Inflammatory macrophage (primary cell): ENCODE measurements at places on chromosomes 11 and 22.

DNA sequence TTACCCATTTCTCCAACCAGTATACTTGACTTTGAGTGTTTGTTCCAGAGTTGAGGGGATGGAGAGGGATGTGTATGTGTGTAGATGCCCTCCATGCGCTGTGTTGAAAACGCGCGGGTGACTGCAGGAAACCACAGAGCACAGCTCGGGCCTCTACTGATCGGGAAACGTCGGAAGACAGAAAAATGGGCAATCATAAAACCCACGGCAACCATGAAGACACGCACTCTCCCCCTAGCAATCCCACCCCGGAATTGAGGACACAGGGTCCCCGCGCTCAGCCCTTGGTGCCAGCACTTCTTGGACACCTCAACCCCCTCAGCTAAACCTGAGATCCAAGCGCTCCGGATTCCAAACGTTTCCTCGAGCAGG is 251 bp upstream of the UQCC3 start:
- DNase-seq, result peak; percentile 40

GRCh38 chr11:16321148-16321547 is 35.2 kb downstream of the SOX6 start:
- DNase-seq, result no peak

DNA sequence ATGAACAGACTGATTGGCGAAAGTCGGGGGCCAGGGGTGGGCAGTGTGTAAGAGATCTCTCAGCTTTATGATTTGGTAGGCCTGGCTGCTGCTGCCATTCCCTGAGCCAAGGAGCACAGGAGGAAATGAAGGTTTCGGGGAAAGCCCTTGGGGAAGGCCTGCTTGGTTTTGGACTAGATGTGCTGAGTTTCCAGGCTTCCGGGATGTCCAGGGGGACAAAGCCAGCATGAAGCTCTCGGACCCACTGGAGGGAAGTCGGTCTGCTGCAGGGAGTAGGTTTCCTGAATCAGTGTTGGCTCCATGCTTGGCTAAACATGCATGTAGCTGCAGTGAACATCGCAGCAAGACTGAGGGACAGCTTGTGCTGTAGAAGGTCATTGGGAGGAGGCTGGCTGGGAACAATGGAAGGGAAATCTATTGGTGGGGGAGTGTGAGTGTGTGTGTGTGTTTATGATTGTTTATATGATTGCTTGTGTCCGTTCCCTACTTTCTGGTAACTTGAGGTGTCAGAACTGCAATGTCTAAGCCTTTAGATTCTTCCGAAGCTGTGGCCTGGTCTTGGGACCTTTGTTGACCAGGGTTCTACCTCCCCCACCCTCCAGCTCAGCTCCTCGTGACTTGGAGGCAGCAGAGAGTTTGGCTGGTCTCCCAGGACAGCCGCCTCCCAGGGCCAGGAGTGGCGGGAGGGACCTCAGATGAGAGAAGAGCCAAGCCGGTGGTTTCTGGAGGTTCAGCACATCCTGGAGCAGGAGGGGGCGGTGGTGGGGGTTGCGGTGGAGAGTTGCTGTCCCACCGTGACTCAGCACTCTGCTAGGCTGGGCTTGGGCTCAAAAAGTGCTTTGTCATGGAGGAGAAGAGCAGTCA is 4.0 kb upstream of the FTH1 start:
- DNase-seq, result peak; percentile 99

DNA sequence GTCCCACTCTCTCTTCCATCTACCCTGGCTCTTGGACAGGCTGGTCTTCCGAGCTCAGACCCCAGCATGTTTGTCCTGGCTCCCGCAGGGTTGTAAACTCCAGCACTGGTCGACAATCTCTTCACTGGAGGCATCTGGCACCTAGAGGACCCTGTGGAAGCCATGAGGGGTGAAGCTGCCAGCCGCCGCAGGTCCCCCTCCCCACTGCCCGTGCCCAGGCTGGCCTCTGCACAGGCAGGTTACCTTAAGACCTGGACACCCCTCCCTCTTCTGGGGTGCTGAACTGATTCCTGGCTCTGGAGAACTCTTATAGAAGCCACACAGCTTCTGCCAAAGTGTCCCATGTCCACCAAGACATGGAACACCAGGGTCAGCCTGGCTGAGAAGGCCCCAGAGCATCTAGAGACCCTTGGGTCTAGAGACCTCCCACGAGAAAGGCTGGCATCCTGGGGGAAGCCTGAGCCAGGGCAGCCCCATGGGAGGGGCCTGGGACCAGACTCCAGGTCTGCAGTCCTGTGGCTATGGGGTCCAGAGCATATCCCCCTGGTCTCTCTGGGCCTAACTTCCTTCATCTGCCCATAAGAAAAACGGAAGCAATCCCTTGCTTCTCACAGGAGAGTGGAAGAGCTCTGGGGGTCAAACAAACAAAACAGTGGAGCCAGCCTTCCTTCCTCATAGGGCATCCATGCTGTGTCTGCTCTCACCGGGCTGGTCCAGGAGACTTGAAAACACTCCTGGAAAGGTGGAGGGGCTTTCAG is 30.6 kb downstream of the LMO1 start:
- no peak for DNase-seq
